ENCODE measurements at places on chromosomes 5 and 9. TPM values are rescaled to one million over a fixed set of nuclear protein-coding genes. Genes with fewer than 3 reads are reported as not detected.
A peak's percentile ranks its signal among the peaks of the same experiment; 100 is the strongest.

The SLC25A2 gene
- 0.84 TPM for total RNA-seq

The PCDHGB4 gene
- not detected for total RNA-seq

The PCDHB12 gene
- total RNA-seq = not detected

DNA sequence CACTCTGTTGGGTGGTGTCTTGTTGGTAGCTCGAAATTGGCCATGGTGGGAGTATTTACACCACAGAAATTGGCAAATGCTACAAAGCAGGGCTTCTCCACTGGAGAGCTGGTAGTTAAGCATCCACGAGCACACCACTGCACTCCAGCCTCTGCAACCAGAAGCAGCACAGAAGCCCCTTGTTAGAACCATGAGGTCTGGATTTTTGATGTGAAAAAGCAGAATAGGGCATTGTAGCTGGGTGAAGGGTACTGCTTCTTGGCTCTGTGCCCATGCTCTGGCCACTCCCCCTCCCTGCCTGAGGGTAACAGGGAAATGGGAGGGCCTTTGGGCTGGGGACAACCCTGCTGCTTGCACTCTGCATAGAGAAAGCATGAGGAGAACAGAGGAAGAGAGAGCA, 81.2 kb upstream of the UBTD2 start:
- H3K36me3 ChIP-seq = no peaks in the 10 kb centered on the region
- H3K4me1 ChIP-seq = peaks cover 20% of the 10 kb centered on the region
- H3K27me3 ChIP-seq = peaks cover 5% of the 10 kb centered on the region
- no peak overlapping the region for H3K4me3 ChIP-seq

DNA sequence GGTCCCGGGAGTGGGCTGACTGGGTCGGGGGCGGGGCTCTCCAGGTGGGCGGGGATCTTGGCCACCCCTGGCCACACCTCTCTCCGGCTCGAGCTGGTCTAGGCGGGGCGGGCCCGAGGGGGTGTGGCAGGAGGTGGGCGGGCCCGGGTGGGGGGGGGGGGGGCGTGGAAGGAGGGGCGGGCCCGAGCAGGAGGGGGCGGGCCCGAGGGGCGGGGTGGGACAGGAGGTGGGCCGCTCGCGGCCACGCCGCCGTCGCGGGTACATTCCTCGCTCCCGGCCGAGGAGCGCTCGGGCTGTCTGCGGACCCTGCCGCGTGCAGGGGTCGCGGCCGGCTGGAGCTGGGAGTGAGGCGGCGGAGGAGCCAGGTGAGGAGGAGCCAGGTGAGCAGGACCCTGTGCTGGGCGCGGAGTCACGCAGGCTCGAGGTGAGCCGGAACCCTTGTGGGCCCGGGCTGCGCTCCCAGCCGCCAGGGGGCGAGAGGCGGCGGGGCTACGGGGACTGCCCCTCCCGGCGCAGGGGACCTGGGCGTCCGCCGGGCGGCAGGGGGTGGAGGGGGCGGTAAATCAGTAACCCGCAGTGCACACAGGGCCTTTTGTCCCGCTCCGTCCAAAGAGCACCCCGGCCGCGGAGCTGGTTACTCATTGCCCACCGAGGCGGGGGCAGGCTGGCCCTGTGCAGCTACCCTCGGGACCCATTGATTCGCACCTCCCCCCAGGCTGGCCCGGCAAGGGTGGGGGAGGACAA, at the start of gene FGFR4:
FGFR4 (plus strand) TSS at position 262 of the 744 bp plus-strand sequence. CDS start 2,688 bp downstream, outside the sequence.
- peaks cover 36% of the 10 kb centered on the region for H3K27me3 ChIP-seq
- DNase-seq = peak; percentile 67
- H3K27ac ChIP-seq = no peak within 1 kb of the TSS
- peaks cover 4% of the 10 kb centered on the region for H3K4me1 ChIP-seq
- no peaks in the 10 kb centered on the region for H3K36me3 ChIP-seq

DNA sequence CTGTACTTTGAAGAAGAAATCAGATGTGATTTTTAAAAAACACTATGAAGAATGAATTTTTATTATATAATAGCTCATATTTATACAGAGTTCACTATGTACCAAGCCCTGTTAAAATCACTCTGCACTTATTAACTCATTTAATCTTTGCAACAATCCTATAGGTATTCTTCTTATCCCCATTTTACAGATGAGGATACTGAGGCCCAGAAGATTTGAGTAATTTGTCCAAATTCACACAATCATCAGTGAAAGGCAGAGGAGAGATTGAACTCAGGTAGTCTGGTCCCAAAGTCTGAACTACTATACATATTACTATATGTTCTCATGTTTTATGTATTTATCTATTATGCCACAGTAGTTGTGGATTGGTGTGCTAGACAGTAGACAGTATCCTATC, 16.1 kb downstream of the PLAC8L1 start:
- H3K27ac ChIP-seq = no peak overlapping the region
- DNase-seq = no peak
- H3K36me3 ChIP-seq = no peaks in the 10 kb centered on the region
- H3K27me3 ChIP-seq = no peaks in the 10 kb centered on the region
- no peak overlapping the region for H3K4me3 ChIP-seq
